ENCODE measurements at places on chromosomes 7 and 10.
A peak's percentile ranks its signal among the peaks of the same experiment; 100 is the strongest.

DNA sequence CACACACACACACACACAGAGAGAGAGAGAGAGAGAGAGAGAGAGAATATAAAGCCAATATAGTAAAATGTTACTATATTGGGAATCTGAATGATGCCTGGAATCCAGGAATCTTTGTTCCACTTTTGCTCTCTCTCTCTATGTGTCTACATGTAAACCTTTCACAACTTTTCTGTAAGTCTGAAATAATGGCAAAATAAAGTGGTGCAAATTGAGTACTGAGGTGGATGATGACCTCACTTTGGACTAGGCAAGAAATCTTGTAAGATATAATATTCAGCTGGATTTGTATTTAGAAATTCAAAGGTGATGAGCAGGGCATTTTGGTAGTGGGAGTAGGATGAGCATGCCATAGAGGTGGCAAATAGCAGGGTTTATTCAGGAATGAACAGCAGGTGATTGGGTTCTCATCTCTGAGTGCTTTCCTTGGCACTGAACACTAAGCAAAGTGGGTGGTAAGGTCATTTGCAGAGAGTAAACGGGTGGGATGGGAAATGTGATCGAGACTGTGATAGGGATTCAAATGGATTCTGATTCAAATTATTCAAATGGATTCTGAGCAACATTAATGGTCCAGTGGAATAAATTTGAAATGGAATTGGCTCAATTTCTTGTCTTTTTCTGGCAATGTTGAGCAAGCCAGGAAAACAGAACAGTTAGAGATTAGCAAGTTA, 9.7 kb upstream of the ANLN start:
- DNase-seq = no peak

- DNase-seq = no peak
Observed at GRCh38 chr10:78309536-78310237, 276.0 kb downstream of the RPS24 start.

- DNase-seq = no peak
Observed at GRCh38 chr7:68133045-68133444, 1136.4 kb downstream of the TYW1 start.

DNA sequence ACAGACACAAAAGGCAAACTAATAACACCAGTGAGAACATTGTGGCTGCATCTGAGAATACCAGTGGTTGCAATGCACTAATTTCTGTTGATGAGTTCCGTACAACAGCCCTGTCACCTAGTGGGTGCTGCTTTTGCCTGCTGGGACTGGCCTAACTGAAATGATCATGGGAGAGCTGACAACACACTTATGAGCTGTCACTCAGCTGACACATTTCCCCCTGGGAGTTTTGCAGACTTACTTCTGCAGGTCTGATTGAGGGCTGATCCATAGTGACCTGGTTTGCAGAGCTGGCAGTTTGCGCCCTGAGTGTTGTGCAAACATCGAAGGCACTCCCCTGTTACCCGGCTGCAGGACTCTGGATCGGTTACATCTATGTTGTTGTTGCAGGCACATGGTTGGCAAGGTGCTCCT, 60.6 kb upstream of the LAMB1 start:
- DNase-seq = peak; percentile 33

DNA sequence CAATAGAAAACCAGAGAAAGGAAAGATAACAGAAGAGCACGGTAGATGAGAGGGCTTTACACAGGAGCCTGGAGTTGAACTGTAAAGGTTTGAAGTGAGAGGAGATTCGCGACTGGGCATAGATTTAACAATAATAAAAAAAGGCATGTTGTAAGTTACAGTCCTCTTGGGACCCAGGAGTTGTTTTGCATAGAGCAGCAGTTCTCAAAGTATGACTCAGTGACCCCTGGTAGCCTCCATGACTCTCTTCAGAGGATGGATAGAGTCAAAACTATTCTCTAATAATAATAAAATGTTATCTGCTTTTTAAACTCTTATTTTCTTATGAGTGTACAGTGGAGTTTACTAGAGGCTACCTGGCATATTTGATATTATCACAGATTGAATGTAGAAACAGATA, 262.3 kb downstream of the SORCS3 start:
- DNase-seq = no peak

GRCh38 chr7:148621563-148621962, 31.0 kb downstream of the C7orf33 start:
- DNase-seq = no peak

GRCh38 chr10:127525686-127526085, 23.4 kb upstream of the NPS start:
- DNase-seq = peak; percentile 26

DNA sequence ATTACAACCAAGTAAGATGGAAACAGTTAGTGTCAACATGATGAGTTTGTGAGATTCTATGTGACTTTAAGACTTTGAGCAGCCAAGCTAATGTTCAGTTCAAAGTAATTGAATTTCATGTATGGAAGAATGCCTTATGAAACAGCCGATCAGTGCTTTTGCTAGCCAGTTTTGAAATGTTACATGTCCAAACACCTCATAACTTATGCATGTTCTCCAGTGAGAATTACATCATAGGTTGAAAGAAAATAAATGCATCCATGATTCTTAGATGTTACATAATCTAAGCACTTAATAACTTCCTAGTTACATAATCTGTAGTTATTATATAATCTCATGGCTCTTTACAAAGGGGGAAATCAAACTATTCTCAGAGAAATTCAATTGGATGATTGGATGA, 211.3 kb downstream of the BICC1 start:
- no peak for DNase-seq

GRCh38 chr10:46284286-46285229, 2.2 kb upstream of the ANTXRL start:
- DNase-seq = peak; percentile 93

DNA sequence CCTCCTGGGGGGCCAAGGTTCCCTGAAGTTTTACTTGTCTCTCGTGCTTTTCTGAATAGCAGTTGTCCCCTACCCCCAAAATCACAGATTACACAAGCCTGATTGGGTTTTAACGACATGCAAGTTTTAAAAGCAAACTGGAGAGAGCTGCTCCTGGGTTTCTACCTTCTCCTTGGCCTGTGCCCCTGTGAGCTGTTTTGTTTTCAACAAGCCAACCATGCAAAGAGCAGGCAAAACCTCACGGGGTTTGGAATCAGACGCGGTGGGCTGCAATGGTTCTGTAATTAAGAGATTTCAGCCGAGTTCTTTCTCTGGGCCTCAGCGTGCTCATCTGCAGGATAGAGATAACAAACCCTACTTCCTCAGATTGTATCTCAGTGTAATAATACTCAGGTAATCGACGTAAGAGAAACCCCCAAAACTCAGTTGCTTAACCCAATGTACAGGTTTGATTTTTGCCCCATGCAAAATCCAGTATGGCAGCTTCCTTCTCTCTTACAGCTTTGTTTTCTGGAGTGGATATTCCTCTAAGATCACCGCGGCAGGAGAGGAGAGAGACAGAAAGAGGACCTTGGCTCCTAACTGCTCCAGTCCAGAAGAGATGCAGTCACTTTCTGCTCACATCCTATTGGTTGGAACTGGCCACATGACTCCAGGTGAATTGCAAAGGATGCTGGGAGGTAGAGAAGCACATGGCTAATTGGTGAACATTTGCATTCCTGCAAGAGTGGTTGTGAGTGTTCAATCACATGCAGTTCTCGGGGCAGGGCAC, 42.0 kb downstream of the MYL10 start:
- DNase-seq = no peak

GRCh38 chr10:127094984-127095383, 101.4 kb downstream of the INSYN2A start:
- DNase-seq = no peak

- DNase-seq = no peak
Observed at GRCh38 chr7:156059369-156059768, 247.1 kb upstream of the SHH start.

GRCh38 chr7:155257482-155258225, 40.0 kb upstream of the INSIG1 start:
- DNase-seq = peak; percentile 54

DNA sequence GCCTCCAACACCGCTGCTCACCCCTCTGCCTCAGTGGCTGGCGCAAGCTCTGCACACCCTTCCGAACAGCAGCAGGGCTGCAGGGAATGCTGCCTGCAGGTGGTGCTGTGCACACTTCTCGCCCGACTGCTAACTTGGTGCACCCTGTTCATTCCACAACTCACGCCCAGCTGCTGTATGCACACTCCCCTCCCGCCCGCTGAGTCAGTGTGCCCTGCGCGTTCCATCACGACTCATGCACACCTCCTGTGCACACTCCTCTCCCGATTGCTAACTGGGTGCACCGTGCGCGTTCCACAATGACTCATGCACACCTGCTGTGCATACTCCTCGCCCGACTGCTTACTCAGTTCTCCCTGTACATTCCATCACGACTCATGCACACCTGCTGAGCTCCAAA, 21.5 kb downstream of the ADARB2 start:
- DNase-seq = no peak

DNA sequence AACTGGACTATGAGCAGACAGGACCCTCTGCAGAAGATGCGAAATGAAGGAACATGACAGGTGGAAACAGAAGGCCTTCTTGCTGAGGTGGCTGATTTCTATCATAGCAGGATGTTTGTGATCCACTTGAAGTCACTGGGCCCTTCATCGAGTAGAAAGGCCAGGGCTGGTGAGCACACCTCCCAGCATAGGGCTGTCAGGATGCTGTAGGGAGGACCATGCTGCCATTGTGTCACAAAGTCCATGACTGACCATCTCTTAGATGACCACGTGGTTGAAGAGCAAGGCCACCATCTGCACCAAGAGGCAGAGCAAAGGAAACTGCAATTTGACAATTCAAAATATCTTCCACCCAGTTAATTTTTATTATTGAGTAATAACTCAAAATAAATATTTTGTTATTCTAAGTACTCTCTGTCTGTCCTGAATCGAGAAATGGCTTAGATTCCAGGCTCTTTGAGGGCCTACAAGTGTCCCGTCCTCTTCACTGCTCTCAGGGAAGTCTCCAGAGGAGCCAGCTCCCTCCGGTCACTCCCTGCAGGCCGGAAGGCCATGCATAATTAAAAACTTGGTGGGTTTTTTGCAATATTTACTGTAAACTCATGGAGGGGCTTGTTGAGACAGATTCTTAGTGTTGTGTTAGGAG, 249.3 kb upstream of the ZMIZ1 start:
- DNase-seq = no peak

DNA sequence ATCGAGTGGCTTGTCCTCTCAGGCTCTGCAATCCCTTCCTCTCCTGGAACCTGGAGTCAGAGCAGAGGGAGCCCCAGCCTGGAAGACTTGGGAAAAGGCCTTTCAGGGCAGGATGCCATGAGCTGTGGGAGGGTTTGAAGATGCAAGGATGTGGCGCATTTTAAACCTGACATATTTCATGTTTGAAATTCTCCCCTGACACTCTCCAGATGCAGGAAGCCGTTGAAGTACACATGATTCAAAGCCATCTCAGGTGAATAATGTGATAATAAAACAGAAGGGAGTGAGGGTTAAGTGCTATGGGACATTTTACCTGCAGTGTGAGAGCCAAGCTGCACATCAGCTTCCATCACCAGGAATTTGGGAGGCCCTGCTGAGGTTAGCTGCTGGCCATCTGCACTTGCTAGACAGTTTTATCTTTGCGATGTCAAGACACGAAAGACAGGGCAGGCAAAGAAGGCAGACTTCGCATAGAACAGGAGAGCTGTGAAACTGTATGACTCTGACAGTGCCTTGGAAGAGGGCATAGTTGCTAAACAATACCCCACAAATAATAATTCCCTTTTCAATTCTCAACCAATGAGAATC, 159.1 kb upstream of the GDF10 start:
- DNase-seq = no peak

- no peak for DNase-seq
Observed at GRCh38 chr7:73892003-73892999, 31.3 kb downstream of the TMEM270 start.

GRCh38 chr10:128066870-128067382, 59.3 kb downstream of the MKI67 start:
- no peak for DNase-seq

- DNase-seq = no peak
Observed at GRCh38 chr10:100683545-100684300, 61.7 kb upstream of the PAX2 start.

DNA sequence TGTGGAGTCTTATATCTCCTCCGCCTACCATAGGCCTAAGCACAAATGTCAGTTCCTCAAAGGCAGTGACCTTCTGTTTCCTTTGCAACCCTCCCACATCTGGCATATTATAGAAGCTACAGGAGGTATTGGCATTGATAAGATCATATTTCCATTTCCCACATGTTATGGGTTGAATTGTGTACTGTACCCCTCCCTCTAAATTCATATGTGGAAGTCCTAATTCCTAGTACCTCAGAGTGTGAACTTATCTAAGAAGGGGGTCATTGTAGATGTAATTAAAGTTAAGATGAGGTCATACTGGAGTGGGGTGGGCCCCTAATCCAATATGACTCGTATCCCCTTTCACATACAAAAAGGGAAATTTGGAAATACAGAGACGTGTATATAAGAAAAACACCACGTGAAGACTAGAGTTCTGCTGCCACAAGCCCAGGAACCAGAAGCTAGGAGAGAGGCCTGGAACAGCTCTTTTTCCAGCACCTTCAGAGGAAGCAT, 6.1 kb upstream of the LAMB4 start:
- no peak for DNase-seq

Data from eye (tissue), 1 donor.